ENCODE measurements at places on chromosomes 6 and 20.

- no peak for DNase-seq
These were observed 51.1 kb upstream of the TMEM170B start for GRCh38 chr6:11486486-11486885.

DNA sequence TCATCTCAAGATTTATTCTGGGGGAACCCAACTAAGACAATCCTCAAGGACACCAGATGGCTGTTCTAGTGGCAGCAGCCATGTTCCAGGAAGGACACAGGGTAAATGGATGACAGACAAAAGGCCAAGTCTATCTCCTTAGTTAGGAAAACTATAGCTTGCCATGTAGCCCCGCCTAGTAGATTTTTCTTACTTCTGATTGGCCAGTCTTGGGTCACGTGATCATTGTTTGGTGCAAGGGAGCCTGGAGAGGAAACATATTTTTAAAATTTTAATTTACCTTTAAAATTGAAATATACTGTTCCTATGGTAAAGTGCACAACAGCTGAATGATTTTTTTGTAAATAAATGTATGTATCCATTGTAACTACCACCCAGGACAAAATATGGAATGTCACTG, 4.4 kb upstream of the KCNS1 start:
- DNase-seq = no peak

- DNase-seq = no peak
These were observed 650.8 kb upstream of the AGPAT4 start for GRCh38 chr6:161924516-161925116.

GRCh38 chr20:36310215-36310981, 4.3 kb downstream of the DLGAP4 start:
- no peak for DNase-seq
